Posterior vena cava (tissue), 2 donors: ENCODE measurements at places on chromosomes 3 and 15. TPM values are rescaled to one million over a fixed set of nuclear protein-coding genes. Genes with fewer than 3 reads are reported as not detected.

The C2CD4B gene
- 1.1 TPM for total RNA-seq

The DNAH12 gene
- total RNA-seq: 0.05 TPM

The RTP3 gene
- total RNA-seq: not detected

The NOX5 gene
- total RNA-seq: 0.09 TPM

The MCTP2 gene
- 8.2 TPM for total RNA-seq

The PLA2G4D gene
- not detected for total RNA-seq

The SLC9C1 gene
- 1.4 TPM for total RNA-seq

The LHFPL4 gene
- not detected for total RNA-seq

The PP2D1 gene
- total RNA-seq: not detected

The SAMD7 gene
- total RNA-seq: not detected

The CADPS gene
- 1.6 TPM for total RNA-seq

The SLC6A11 gene
- total RNA-seq: not detected

The GLDN gene
- total RNA-seq: 8.1 TPM

The MCF2L2 gene
- total RNA-seq: 1.3 TPM

The RPP25 gene
- total RNA-seq: 7.5 TPM

The MAPK6 gene
- total RNA-seq: 22.1 TPM

The CSPG4 gene
- total RNA-seq: 90.4 TPM

The GPR149 gene
- not detected for total RNA-seq

The GOLGA8H gene
- 0.93 TPM for total RNA-seq

The ZNF385D gene
- total RNA-seq: 32.7 TPM

The BNC1 gene
- 0.29 TPM for total RNA-seq

The CYP1A1 gene
- total RNA-seq: 0.48 TPM

The PSTPIP1 gene
- total RNA-seq: 12.9 TPM

The EXD1 gene
- not detected for total RNA-seq

The SLC6A20 gene
- total RNA-seq: 0.28 TPM

The CD86 gene
- 5.0 TPM for total RNA-seq

The OR5H15 gene
- total RNA-seq: not detected

The IFT57 gene
- total RNA-seq: 33.6 TPM

The CNTN6 gene
- 2.1 TPM for total RNA-seq

The CMTM8 gene
- 2.8 TPM for total RNA-seq

The MORC1 gene
- not detected for total RNA-seq

The GPR27 gene
- total RNA-seq: 5.8 TPM

The RAB27A gene
- 40.6 TPM for total RNA-seq

The ATXN7 gene
- total RNA-seq: 25.5 TPM

The GOLGA6A gene
- total RNA-seq: 0.24 TPM

The EBLN2 gene
- 4.8 TPM for total RNA-seq

The COPS2 gene
- 82.4 TPM for total RNA-seq

The SENP8 gene
- total RNA-seq: 2.3 TPM
